ENCODE measurements at places on chromosomes 7 and 10.

DNA sequence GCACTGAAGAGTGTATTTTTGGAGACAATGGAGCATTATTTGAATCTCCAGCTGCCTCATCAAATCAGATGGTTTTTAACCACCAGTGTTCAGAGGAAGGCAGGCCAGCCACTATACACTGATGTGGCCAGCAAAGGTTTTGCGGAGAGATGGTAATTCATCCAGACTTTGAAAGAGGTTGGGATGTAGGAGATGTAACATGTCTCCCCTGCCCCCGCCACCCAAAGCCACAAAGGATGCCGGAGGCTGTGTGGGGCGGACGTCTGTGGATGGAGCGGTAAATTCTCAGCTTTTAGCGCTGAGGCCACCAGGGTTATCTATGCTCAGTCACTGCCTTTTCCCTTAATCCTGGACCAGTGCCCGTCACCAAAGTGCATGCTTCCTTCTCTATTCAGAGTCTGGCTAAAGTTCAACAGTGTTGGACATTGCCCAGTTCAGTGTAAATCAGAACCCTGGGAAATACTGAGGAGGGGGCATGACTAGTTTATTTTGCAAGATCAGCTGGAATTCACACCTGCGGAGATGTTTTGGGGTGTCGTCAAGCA is 3.7 kb upstream of the TRIP6 start:
- no peak for DNase-seq

DNA sequence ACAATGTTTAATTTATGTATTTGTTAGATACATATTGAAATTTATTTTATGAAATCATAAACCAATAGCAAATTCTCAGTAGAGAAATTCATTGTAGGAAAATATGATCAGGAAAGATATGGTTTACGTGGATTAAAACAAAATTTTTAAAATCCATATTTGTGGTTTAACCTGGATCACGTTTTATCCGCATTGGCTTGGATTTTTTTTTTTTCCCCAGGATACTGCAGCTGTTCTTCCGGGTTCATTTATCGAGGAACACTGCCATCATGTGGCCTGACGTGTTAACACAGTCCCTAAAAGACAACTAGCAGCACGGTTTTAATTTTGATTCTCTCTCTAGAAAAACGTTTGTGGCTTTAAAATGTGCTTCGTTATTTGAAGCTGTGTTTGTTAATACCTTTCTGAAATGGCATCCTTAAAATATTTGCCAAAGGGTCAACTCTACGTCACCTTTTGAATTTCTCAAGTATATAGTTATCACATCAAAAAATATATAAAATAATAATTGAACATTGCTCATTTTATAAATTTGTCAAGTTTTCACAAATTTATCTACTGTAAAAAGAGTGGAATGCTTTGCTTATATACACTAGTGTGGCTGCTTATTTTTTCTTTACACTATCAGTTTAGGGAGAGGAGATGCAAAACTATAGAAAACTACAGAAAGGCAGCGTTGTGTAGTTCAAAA is 8.7 kb upstream of the ASB4 start:
- DNase-seq = peak; percentile 41

- DNase-seq = peak; percentile 37
Measured at GRCh38 chr7:101717628-101718357, 88.7 kb upstream of the MYL10 start.

GRCh38 chr10:11192304-11193000 is 174.8 kb downstream of the CELF2 start:
- DNase-seq = no peak

Measured in fibroblast of skin of left biceps (primary cell).